CD4-positive, alpha-beta T cell treated with Interferon gamma for 1 hour (primary cell): ENCODE measurements at places on chromosomes 11 and 22.

DNA sequence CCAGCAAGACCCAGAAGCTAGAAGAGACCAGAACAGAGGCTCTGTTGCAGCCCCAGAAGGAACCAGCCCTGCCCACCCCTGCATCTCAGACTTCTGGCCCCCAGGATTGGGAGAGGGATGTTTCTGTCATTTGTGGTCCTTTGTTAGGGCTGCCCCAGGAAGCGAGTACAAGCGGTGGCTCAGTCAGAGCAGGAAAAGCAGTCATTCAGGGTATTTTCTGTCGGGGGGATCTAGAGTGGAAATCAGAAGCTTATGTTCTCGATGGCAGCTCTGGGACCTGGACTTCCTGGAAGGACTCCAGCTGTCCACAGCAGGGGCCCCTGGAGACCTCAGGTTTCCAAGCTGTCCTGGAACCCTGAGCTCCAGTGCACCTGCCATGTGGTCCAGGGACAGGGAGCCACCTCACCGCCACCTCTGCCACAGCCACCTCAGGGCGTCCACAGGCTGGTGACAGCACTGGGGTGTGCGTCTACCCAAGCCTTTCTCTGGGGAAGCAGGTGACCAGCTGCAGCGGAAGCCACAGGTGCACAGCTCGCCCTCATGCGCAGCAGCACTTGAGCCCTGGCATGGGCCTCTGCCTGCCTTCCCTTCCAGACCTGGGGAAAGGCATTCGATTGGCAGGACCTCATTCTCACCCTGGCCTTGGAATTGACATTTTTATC, 2.6 kb downstream of the KRTAP5-5 start:
- no peak for DNase-seq

- DNase-seq: no peak
Measured at GRCh38 chr11:6397636-6398035, 7.4 kb downstream of the SMPD1 start.

DNA sequence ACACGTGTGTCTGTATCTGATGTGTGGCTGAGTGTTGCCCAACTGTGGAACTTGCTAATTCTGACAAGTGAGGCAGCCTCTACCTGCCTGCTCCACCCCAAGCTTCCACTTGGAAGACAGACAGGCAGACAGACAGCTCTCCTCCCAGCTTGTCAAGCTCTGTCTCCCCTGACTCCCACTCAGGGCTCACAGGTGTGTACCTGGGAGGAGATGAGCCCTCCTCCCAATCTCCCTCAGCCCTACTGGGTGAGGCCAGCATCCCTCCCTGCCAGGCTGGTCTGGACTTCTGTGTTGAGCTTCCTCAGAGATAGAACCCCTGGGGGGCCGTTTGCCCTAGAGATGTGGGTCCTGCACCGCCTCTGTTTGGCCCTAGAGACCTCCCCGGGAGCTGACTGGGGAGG, 1.0 kb upstream of the CHRM1 start:
- no peak for DNase-seq

GRCh38 chr11:129279326-129280026, 87.4 kb upstream of the ARHGAP32 start:
- DNase-seq: peak; percentile 81

- no peak for DNase-seq
Measured at GRCh38 chr11:65793144-65793581, 6.3 kb downstream of the OVOL1 start.

DNA sequence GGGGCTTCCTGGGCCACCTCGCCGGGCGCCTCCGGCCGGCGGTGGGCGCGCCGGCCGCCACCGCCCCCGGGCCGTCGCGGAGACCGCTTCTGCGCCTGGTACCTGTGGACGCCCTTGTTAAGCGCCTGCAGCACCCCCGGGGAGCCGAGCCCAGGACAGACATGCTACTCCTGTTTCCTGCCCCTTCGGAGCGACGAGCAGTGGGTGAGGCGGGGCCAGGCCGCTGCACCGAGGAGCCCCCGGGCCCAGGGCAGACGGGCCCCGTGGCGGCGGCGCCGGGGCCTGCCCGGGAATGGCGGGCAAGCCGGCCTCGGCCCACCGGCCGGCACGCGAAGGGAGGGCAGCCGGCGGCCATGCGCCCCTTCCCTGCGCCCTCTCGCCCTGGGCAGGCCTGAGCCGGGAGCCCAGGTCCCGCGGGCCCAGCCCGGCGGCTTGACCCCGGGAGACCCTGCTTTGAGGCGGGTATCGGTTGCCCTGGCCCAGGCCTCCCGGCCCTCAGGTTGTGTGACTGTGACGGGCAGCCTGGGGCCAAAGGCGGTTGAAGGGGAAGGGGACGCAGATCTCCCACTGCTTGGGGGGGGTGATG, 789 bp upstream of the KDM2A start:
- DNase-seq: peak; percentile 46

- DNase-seq: no peak
Measured at GRCh38 chr22:39457198-39457555, 365 bp downstream of the MGAT3 start.
